ENCODE measurements at places on chromosomes 16 and 17. TPM values are rescaled to one million over a fixed set of nuclear protein-coding genes. Genes with fewer than 3 reads are reported as not detected.
A peak's percentile ranks its signal among the peaks of the same experiment; 100 is the strongest.

DNA sequence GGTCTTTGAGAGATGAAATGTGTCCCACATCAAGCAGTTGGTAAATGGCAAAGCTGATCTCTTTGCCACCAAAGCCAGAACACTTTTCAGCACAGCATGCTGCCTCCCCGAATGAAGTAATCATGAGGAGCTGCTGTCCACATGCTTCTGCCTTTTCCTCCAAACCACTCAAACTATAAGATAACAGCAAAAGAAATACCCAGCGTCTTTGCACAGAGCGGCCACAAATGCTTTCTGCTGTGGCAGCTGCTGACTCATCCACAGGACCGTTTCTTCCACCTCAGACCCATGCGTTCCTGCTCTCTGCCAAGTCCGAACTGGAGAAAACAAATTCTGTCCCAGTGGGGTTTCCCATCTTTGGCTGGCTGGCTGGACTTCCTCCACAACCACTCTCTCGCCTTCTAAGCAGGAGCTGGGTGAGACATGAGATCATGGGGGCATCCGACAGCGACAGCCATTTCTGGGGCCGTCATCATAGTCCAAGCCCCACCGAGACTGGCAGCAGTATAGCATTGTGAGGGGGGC lies 27.1 kb downstream of the TBC1D3B start:
- DNase-seq: no peak

DNA sequence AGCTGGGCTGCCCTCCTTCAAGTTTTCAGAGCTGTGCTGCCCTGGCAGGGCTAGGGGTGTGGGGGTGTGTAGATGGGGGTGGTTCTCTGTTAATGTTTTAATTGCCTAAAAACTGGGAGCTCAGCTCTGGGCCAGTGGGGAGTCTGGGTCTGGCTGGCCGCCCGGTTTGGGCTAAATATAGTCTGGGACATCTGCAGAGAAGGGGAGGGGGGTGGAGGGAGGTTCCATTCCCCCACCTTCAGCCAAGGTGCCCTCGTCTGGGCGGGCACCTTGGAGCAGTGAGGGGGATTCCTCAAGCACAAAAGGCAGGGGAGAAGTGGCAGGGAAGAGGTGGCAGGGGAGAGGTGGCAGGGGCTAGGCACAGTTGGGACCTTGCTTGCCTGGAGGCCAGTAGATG lies 13.0 kb downstream of the RARA start:
- no peak for DNase-seq

GRCh38 chr16:81446907-81447268 lies 2.3 kb downstream of the CMIP start:
- no peak for DNase-seq

GRCh38 chr17:6797718-6798351 lies 21.8 kb downstream of the FBXO39 start:
- no peak for DNase-seq

DNA sequence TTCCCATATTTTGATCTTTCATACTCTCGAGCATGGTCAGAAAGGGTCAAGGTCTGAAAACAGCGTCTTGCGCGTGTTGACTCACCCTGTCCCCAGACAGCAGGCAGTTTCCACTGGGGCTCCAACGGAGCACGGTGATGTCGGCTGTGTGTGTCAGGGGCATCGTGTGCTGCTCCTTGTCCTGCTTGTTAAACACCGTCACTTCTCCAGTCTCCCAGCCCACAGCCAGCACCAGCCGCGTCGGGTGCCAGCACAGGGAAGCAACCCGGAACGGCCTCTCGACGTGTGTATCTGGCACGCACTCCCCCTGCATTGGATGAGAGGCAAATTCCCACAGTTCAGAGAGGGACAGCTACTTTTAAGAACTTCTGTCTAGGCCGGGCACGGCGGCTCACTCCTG lies 9.6 kb downstream of the IFT140 start:
- no peak for DNase-seq

GRCh38 chr16:66419527-66419926 lies 7.6 kb upstream of the BEAN1 start:
- DNase-seq: no peak

- DNase-seq: no peak
Observed at GRCh38 chr16:46918905-46919792, 35.0 kb downstream of the GPT2 start.

GRCh38 chr17:65154770-65155589 lies 17.8 kb downstream of the RGS9 start:
- no peak for DNase-seq

- no peak for DNase-seq
Observed at GRCh38 chr16:31430380-31431052, 2.4 kb upstream of the COX6A2 start.

- DNase-seq: no peak
Observed at GRCh38 chr17:51238255-51238887, 21.5 kb downstream of the MBTD1 start.

GRCh38 chr16:9854675-9855074 lies 327.6 kb downstream of the GRIN2A start:
- peak; percentile 42 for DNase-seq

GRCh38 chr17:12579288-12579687 lies 86.4 kb upstream of the MYOCD start:
- no peak for DNase-seq

GRCh38 chr17:81120149-81120484 lies 45.2 kb upstream of the PVALEF start:
- no peak for DNase-seq

- DNase-seq: no peak
Observed at GRCh38 chr16:57618296-57619132, 9.9 kb upstream of the ADGRG1 start.

GRCh38 chr17:47989700-47990099 lies 18.8 kb downstream of the CDK5RAP3 start:
- DNase-seq: no peak

- DNase-seq: no peak
Observed at GRCh38 chr16:58842746-58843145, 108.6 kb upstream of the GOT2 start.

GRCh38 chr17:77909236-77909635 lies 49.3 kb upstream of the TNRC6C start:
- DNase-seq: peak; percentile 71

The DLX3 gene
- 0.31 TPM for polyA plus RNA-seq

The MARCHF10 gene
- 0.58 TPM for polyA plus RNA-seq

The NPIPB13 gene
- polyA plus RNA-seq: 15.5 TPM

The LPO gene
- polyA plus RNA-seq: 0.22 TPM

The OR4D2 gene
- not detected for polyA plus RNA-seq

The C17orf107 gene
- 1.5 TPM for polyA plus RNA-seq

The IGSF6 gene
- polyA plus RNA-seq: 4.5 TPM

The CD79B gene
- 4.4 TPM for polyA plus RNA-seq

The MYL4 gene
- polyA plus RNA-seq: 1,610 TPM
